ENCODE measurements at places on chromosomes 7 and 10.

- DNase-seq: no peak
Observed at GRCh38 chr7:137454246-137454724, 110.8 kb upstream of the PTN start.

- no peak for DNase-seq
Observed at GRCh38 chr7:90465816-90466215, 3.6 kb upstream of the PTTG1IP2 start.

DNA sequence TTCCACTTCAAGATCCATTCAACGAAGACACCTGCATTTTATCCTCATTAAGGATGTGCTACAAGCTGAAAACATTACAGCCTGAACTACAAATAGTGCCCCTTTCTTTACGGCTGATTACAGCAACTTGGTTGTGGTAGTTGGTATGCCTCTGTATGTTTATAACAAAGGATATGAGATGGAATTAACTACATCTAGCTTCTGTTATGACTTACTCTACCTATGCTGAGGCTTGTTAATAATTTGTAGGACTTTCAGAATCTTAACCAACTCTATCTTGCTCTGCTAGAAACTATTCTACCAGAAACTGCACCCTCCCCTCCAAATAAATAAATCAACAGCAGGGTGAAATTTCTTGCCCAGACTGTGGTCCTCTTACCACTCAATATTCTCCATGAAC, 448.1 kb downstream of the GRM8 start:
- DNase-seq: no peak

DNA sequence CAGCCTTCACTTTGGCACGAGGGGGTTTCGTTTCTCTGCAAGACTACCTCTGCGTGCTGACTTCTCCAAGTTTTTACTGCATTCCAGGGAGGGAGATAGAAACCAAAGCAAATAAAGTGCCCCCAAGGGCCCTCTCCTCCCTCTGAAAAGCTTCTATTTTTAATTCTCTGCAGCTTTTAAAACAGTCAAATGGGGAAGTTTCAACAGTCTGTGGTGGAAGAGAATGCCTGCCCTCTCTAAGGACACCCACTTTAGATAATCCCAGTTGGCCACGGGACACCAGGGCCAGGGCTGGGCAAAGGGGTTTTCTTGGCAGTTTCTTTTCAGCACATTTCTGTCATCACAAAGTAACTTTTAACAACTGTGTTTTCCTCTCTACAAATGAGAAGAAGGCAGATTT, 386.7 kb upstream of the NPVF start:
- DNase-seq: no peak

- no peak for DNase-seq
Observed at GRCh38 chr10:60000747-60001146, 94.4 kb upstream of the CCDC6 start.

DNA sequence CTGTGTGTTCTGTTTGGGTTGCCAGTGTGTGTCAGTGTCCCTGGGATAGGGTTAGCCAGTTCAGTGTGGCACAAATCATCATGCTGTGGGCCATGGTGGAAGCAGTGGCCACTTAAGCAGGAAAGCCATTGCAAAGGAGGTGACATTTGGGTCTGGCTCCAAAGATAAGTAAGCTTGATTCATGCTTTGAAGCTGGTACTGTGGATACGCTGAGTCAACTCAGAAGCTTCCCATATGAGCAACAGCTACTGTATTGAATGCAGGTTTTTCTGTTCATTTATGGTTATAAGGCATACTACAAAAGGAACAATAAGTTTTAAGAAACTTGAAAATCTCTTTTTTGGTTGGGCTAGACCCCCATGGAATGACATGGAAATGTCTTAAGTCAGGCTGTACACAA, 143.1 kb downstream of the BMPER start:
- DNase-seq: no peak

DNA sequence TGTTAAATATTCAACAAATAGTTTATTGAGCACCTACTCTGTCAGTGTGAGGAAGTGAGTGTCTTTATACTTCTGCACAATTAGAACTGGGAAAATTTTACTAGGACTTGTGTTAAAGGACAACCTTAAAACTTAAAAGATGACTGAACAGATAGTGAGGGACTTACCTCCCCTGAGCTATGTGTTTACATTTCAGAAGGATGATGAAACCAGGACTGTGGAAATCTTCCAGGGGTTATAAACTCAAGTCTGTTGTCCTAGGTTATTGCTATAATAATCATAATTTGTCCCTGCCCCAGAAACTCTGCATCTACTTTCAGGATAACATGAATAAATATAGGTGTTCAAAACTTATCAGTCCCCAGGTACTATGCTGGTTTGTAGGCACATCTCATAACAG, 261.0 kb upstream of the MKLN1 start:
- no peak for DNase-seq

GRCh38 chr7:125599387-125599786, 669.8 kb upstream of the POT1 start:
- DNase-seq: peak; percentile 10

- no peak for DNase-seq
Observed at GRCh38 chr10:11191678-11192077, 174.0 kb downstream of the CELF2 start.

DNA sequence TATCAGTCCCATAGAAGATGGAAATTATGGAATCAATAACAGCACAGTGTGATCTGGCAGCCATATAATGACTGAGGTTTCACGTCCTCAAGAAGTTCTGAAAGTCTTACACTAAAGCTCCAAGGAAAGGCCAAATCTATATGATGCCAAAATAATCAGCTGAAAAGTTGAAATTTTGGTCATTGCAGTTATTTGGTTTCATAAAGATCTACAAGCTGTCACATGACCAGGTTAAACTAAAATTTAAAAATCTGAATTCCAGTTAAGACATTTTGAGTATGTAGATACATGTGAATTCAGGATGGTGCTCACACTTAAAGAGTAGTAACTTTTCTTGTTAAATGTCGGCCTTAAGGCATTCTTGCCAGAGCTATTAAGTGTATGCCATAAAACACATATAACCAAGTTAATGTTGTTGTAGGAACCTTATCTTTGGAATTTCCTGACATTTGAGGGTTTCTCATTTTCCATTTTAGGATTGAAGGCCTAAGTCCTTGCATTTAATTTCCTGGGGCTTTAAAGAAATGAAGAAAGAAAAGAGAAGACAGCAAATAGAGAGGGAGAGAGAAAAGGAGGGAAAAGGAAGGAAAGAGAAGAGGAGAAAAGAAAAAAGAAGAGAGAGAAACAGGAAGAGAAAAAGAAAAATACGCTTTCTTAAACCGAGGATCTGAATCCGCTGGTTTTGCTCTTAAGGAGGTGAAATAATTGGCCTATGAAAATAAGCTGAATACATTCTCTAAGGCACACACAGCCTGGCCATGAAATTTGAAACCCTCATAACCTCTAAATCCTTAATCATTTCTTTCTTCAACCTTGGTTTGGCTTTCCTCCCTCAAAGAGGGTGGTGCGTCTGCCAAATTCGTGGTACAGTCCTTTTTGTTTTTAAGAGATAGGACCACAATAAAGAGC, 43.8 kb downstream of the DENND2A start:
- DNase-seq: no peak

- DNase-seq: peak; percentile 90
Observed at GRCh38 chr10:76352300-76352699, 920.9 kb downstream of the LRMDA start.

GRCh38 chr7:44697136-44698045, 51.3 kb upstream of the ZMIZ2 start:
- no peak for DNase-seq

DNA sequence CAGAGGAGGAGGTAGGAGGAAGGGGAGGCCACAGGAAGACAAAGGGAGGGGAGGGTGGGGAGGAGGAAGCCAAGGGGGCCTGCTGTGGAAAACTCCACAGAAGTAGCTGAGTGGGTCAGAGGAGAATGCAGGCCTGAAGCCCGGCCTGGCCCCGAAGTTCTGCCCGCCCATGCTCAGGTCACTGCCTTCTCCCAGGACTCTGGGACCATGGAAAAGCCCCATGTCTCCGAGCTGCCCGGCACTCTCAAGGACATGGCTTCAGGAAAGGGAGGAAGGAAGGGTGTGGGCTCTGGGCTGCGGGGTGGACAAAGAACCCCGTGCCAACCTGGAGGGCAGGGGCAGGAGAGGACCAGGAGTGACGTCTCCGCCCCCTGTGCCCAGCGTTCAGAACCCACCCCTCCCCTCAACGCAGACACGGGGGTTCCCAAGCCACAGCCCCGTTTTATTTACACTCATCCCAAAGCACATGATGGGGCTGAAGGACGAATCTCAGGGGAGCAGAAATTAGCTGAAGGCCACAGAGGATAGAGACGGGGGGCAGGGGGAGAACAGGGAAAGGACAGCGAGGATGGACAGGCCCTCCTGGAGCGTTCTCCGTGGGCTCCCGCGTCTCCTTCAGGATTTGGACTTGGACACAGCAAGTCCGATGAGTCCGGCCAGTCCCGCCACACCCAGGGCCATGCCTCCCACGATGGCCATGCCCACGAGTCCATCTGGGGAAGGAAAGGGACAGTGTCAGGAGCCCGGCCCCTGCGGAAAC, 1.8 kb upstream of the CLDN15 start:
- no peak for DNase-seq

GRCh38 chr7:44882899-44883298, 2.4 kb downstream of the PURB start:
- no peak for DNase-seq

DNA sequence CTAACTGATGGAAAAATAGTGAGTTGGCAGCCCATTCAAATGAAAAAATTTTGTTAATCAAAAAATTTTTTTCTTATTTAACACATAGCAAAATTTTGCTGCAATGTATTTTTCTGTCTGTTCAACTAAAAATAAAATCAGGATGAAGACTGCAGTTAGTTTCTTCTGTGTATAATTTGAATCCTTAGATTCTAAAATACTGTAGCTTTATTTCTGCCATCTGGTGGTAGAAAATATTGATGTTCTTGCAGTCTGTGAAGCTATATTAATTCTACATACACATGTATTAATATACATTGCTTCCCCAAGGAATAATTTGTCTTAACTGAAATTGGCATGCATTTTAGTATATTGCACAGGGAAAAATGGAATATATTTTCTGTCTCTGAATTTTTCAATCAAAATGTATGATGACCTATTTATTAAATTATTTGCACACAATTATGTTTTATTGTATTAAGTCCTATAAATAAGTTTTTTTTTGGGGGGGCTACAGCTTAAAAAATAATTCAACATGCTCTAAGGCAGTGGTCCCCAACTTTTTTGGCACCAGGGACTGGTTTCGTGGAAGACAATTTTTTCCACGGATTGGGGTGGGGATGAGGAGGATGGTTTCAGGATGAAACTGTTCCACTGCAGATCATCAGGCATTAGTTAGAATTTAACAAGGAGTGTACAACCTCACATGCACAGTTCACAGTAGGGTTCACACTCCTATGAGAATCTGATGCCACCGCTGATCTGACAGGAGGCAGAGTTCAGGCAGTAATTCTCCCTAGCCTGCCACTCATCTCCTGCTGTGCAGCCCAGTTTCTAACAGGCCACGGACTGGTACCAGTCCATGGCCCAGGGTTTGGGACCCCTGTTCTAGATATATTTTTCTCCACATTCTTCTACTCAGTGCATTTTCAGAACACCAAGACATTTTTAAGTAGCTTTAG, 119.4 kb downstream of the GNAT3 start:
- no peak for DNase-seq

- DNase-seq: peak; percentile 47
Observed at GRCh38 chr7:43584195-43584586, 1.3 kb downstream of the STK17A start.

GRCh38 chr10:14009371-14010100, 321.2 kb downstream of the FRMD4A start:
- no peak for DNase-seq

DNA sequence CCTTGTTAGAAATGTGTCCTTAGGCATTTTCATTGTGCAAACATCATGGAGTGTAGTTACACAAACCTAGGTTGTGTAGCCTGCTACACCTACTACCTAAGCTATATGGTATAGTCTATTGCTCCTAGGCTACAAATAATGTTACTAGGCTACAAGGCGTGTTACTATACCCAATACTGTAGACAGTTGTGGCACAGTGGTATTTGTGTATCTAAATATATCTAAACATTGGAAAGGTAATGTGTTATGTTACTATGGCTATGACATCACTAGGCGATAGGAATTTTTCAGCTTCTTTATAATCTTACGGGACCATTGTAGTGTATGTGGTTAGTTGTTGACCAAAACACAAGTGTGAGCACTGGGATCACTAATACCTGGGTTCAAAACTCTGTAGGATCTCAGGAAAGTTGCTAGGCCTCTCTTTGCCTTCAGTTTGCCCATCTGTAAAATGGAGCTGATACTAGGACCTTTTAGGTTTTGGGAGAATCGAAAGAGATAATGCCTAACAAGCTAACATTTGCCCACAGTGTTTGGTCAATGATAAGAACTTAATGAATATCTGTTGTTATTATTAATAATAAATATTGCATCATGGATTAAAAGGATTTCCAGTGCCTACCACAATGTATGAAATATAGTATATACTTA, 2.7 kb downstream of the BICC1 start:
- no peak for DNase-seq

DNA sequence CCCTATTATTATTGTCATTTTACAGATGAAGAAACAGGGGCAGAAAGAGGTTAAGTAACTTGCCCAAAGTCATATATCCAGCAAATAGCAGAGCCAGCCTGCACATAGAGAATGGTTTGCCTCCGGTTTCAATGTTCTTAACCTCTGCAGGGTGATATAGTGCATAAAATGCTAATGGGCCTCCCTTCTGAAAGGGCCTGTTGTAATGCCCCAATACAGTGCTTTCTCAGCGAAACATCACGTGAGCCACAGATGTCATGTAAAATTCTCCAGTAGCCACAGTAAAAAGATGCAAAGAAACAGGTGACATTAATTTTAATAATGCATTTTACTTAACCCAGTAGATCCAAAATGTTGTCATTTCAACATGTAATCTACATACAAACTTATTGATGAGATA, 38.1 kb downstream of the LRGUK start:
- DNase-seq: no peak

GRCh38 chr7:39896840-39897239, 53.2 kb upstream of the CDK13 start:
- no peak for DNase-seq

DNA sequence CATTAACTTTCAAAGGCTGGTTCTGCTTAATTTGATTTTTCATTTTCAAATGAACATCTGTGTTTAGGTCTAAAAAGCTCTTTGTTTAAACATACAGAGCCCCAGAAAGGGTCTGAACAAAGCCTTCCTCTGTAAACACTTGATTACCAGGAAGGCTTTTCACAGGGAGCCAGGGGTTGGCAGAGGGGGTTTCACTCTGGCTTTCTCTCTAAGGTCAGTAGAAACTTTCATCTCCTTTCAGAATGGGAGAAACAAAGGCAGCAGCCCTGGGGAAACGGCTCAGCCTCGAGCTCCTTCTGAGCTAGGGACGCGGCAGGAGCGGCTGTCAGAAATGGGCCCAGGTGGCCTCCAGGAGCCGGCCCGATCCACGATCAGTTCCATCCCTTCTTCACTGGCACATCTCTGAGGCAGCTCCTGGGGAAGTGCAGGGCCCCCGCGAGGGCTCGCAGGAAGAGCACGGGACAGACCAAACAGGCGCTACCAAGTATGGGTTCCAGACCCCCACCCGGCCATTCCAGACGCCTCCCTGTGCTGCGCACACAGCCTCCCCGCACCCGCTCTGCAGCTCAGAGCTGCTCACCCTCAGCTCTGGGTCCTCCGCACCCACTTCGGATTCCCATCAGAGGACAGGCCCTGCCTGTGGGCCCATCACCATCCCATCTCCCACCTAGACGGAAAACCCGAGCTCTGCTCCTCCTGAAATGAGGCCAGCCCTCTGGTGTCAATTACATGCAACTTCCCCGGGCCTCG, 124.1 kb downstream of the MAD1L1 start:
- no peak for DNase-seq

Data from foreskin keratinocyte (primary cell).